ENCODE measurements at places on chromosomes 2 and 18. TPM values are rescaled to one million over a fixed set of nuclear protein-coding genes. Genes with fewer than 3 reads are reported as not detected.

CHRND gene
- not detected for total RNA-seq

MAL gene
- 11.0 TPM for total RNA-seq

DSC2 gene
- total RNA-seq, result 49.0 TPM

STARD6 gene
- total RNA-seq, result not detected

COLEC11 gene
- 0.38 TPM for total RNA-seq

SPP2 gene
- not detected for total RNA-seq

FER1L5 gene
- under 0.01 TPM for total RNA-seq

ABHD3 gene
- total RNA-seq, result 10.5 TPM

LONRF2 gene
- under 0.01 TPM for total RNA-seq

SERPINB3 gene
- total RNA-seq, result 22.4 TPM

MYO7B gene
- total RNA-seq, result not detected

KCNK3 gene
- not detected for total RNA-seq

AMER3 gene
- total RNA-seq, result under 0.01 TPM

REG1B gene
- total RNA-seq, result not detected

PTPRN gene
- total RNA-seq, result 0.13 TPM

TUBB8B gene
- total RNA-seq, result not detected

RAD51AP2 gene
- 0.13 TPM for total RNA-seq

MROH2A gene
- total RNA-seq, result not detected

SLC20A1 gene
- total RNA-seq, result 47.7 TPM

RPRM gene
- total RNA-seq, result not detected

ATP9B gene
- total RNA-seq, result 24.1 TPM

SERPINB8 gene
- 64.8 TPM for total RNA-seq

ATP6V1B1 gene
- not detected for total RNA-seq

CCDC85A gene
- 0.13 TPM for total RNA-seq

AAMP gene
- total RNA-seq, result 205 TPM

ANKRD30BL gene
- not detected for total RNA-seq

CYRIA gene
- 4.1 TPM for total RNA-seq

WDR75 gene
- total RNA-seq, result 42.5 TPM

PLEK gene
- under 0.01 TPM for total RNA-seq

GALNT13 gene
- 1.3 TPM for total RNA-seq

SLC40A1 gene
- 1.0 TPM for total RNA-seq

RGPD3 gene
- total RNA-seq, result 0.26 TPM

HOXD11 gene
- not detected for total RNA-seq

MC2R gene
- total RNA-seq, result not detected

TCF23 gene
- under 0.01 TPM for total RNA-seq

GATA6 gene
- 2.9 TPM for total RNA-seq

GPBAR1 gene
- total RNA-seq, result under 0.01 TPM

All from bronchial epithelial cell (primary cell).